MCF 10A (cell line): ENCODE measurements at places on chromosomes 2 and 18. TPM values are rescaled to one million over a fixed set of nuclear protein-coding genes. Genes with fewer than 3 reads are reported as not detected.

- peak; percentile 7 for DNase-seq
Observed at GRCh38 chr2:97688062-97688827, 18.7 kb downstream of the C2orf92 start.

DNA sequence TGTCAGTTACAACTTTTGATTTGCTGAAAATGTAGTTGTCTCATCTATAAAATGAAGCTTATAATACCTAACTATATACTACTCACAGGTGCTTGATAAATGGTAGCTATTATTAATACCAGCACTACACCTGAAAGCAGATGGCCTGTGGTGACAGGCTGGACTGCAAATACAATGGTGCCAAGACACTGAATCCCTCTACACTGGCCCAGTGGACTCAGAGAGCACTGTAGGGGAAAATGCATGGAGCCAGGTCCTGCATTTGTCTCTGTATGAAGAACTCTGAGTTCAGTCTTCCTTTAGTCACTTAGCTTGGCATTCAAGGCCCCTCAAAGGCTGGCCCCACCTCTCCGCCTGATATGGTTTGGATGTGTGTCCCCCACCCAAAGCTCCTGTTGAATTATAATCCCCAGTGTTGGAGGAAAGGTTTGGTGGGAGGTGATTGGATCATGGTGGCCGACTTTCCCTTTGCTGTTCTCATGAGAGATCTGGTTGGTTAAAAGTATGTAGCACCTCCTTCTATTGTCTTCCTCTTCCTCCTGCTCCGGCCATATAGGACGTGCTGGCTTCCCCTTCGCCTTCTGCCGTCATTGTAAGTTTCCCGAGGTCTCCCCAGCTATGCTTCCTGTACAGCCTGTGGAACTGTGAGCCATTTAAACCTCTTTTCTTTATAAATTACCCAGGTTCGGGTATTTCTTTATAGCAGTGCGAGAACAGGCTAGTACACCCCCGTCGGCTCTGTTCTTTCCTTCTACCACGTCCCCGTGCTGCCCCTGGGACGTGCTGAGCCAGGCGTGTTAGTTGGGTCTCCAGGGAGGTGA, 11.1 kb upstream of the NTSR2 start:
- no peak for DNase-seq

- no peak for DNase-seq
Observed at GRCh38 chr18:1353025-1353424, 448.4 kb downstream of the ADCYAP1 start.

DNA sequence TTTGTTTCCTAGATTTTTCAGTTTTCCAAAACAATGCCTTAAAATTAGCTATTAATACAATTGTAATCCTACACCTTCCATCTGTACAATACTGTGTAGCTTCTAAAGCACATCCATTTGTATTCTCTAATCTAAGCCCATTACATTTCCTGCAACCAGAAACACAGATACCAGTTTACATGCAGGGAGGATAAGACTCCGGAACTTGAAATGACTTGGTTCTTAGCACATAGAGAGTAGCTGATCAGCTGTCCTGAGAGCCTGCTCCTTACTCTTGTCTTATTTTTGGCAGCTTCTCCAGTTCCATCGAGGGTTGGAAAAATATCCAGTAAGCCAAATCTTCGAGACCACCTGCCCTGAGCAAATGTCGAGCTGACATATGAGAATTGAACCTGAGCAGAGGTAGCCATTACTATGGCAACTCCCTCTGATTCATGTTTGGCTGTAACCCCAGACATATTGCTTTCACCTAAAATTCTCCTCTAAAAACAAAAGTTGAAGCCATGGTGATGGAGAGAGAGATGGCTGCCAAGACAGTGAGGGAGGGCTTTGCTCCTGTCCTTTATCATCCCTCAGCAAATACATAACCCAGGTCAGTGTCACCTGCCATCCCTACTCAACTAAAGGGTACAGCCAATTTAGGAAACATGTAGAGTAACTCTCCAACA, 542.8 kb downstream of the IRS1 start:
- no peak for DNase-seq

The SLC9A4 gene
- 0.07 TPM in 1 of 2 replicates, not detected in the other for total RNA-seq

DNA sequence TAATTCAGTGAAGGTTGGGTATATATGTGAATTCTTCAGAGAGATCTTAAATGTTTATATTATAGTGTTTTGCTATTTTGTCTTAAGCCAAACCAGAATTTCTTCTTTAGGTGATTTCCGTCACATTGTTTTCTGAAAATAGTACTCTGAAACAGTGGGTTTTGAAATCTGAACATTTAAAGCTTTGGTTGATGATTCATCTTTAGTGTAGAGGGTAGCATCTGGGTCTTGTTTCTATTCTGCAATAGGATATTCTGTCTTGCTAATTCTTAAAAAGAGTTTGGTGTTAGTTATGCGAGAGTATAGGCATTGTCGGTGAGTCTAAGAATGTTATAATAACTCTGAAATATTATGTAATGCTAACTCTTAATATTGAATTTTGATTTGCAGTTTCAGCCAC, 69.6 kb upstream of the FAM237A start:
- DNase-seq = no peak

- no peak for DNase-seq
Observed at GRCh38 chr2:100237770-100238169, 84.5 kb downstream of the LONRF2 start.

The KATNAL2 gene
- 2.1 and 3.5 TPM in 2 replicates for total RNA-seq

The FAP gene
- total RNA-seq = 8.7 and 12.1 TPM in 2 replicates

- DNase-seq = no peak
Observed at GRCh38 chr2:146227152-146228019, 1617.4 kb upstream of the ACVR2A start.

The KCTD1 gene
- total RNA-seq = 29.5 and 37.9 TPM in 2 replicates

The TEKT4 gene
- not detected in 2 replicates for total RNA-seq

DNA sequence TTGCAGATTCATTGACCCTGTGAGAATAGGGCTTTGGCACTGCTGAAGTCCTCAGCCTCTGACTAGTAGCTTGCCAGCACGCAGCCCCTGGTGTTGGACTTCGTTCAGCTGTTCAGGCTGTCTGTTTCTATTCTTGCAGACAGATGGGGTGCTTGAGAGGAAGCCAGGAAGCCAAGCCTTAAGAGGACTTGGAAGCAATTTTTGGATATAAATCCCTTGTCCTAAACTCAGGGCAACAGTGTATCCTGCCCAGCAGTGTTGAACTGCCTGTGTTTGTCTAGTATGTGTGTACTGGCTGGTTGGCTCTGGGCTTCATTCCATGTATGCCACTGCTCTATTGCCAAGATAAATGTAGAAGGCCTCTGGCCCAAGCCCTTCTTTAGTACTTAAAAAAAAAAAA, 108.6 kb downstream of the COMMD1 start:
- DNase-seq = no peak

The SH3RF3 gene
- total RNA-seq = 21.0 and 21.7 TPM in 2 replicates

- DNase-seq = no peak
Observed at GRCh38 chr18:42229211-42230210, 274.5 kb downstream of the PIK3C3 start.

DNA sequence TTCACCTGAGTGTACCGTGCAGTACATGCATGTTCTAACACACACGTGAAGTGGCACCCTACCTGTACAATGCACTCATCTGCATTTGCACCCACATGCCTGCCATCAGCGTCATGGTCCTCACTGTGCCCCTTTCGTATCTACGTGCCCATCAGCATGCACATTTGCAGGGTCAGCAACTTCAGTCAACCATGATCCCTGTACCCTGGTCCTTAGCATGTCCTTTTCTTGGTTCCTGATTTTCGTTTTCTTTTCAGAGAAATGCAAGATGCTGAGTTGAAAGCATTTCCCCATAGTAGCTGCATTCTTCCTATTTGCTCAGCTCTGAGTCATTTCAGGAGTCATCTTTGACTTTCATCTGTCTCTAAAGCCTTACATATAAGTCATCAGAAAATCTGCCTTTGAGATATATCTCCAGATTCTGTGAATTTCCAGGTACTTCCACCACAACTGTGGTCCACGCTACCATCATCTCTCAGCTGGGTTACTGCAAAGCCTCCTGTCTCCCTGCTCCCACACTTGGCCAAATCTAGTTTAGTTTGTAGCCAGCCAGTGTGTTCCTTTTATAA, 14.7 kb upstream of the PUM2 start:
- DNase-seq = peak; percentile 53

GRCh38 chr2:173520918-173521317, 166.2 kb downstream of the CDCA7 start:
- DNase-seq = no peak

The MFSD2B gene
- 0.26 TPM in 1 of 2 replicates, not detected in the other for total RNA-seq

GRCh38 chr2:193963472-193964119, 1693.4 kb upstream of the SLC39A10 start:
- DNase-seq = peak; percentile 71

The PLEK gene
- not detected in 2 replicates for total RNA-seq

The AQP12B gene
- not detected in 2 replicates for total RNA-seq

DNA sequence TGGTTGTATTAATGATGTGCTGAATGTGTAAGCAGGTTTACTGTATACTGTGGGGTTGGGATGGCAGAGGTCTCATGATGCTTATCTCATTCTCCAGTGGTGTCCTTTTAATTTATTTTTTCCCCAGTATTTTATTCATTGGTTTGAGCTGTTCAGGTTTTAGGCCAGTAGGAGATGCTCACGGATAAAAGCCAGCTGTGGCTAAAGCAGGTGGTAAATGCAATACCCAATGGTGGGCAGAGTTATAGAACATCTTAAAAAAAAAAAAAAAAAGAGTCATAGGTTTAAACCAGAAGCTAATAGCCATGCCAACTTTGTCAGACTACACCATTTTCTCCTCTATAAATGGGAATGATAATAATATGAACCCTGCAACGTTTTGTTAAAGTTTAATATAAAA, 57.8 kb upstream of the NEUROD1 start:
- DNase-seq = peak; percentile 10
